Stomach (tissue), 19 donors: ENCODE measurements at places on chromosomes 7 and 10. TPM values are rescaled to one million over a fixed set of nuclear protein-coding genes. Genes with fewer than 3 reads are reported as not detected.
A peak's percentile ranks its signal among the peaks of the same experiment; 100 is the strongest.

GRCh38 chr10:61078542-61079275 lies 134.7 kb upstream of the RHOBTB1 start:
- DNase-seq: no peak

DNA sequence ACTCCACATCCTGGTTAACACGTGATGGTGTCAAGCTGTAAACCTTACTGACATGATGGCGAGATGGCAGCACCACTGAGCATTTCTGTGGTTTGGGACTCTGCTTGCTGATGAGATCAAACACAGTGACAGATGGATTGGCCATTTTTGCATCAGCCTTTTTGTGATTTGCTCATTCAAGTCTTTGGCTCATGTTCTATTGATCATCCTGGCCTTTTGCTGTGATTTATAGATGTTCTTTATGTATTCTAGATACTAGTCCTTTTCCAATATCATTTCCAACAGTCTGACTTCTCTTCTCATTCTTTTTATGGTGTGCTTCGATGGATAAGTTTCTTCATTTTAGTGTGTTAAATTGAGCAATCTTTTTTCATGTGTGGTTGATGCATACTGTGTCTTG lies 24.7 kb upstream of the DIP2C start:
- DNase-seq: no peak

GRCh38 chr7:120060875-120061274 lies 212.1 kb upstream of the KCND2 start:
- no peak for DNase-seq

Gene ABCC2
- 0.45 TPM for total RNA-seq

- DNase-seq: no peak
Observed at GRCh38 chr7:29463504-29464158, 100.0 kb upstream of the PRR15 start.

Gene CHAT
- total RNA-seq: not detected

- DNase-seq: no peak
Observed at GRCh38 chr7:25860275-25861163, 291.5 kb upstream of the NFE2L3 start.

DNA sequence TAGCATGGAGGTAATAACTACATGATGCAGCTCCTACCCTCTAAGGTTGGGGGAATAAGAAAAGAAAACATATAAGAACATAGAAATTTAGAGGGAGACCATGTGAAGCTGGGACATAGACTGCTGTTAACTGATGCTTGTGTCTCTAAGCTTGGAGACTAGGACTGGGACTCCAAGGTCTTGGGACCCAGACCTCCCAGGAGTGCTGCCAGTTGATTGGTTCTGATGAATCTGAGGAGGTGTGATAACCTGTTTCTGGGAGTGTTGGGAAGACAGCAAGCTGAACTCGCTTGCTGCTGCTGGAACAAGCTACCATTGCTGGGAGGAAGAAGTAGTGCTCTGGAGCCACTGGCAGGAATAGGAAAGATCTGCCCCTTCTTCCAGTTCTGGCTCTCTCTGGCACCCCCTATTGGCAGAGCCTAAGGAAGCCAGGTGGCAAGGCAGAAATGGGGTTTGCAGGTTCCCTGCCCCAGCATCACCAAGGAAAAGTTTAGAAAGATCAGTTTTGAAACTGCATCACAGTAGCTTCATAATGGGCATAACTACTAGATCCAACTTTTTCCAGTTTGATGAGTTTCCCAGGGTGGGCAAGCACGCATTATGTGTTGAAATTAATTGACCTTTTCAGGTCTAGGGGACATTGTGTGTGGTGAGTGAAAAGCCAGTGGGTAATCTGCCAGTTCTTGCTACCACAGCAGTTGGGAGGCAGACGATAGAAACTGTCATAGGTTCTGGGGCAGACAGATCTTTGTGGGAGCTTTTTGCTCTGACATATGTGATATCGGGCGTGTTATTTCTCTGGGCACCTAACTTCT lies 140.7 kb downstream of the SND1 start:
- peak; percentile 29 for DNase-seq

Gene TEX47
- total RNA-seq: not detected

DNA sequence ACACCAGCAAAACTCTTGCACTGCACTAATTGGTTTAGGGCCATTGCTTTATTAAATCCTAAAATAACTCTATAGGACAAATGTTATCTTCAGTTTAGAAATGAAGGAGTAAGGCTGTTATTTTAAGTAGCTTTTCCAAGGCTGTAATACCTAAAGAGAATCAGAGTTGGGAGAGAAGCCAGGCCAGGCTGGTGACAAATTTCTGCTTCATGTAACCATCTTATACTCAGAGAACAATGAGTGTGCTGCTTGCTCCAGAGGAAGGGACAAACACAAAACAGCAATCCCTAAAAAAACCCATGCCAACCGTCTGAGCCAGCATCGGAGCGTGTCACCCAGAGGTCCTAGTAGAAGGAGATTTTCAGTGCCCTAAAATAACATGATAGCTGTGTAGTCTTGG lies 49.7 kb upstream of the TARP start:
- no peak for DNase-seq

- DNase-seq: peak; percentile 15
Observed at GRCh38 chr10:131776496-131776895, 124.3 kb upstream of the PPP2R2D start.

Gene PDAP1
- total RNA-seq: 79.9 TPM

Gene TNS3
- 86.9 TPM for total RNA-seq

- DNase-seq: peak; percentile 58
Observed at GRCh38 chr7:141515941-141516340, 35.3 kb upstream of the AGK start.

- no peak for DNase-seq
Observed at GRCh38 chr7:77528368-77528767, 8.7 kb upstream of the PTPN12 start.

- DNase-seq: peak; percentile 32
Observed at GRCh38 chr10:22723343-22723779, 9.0 kb upstream of the PIP4K2A start.

DNA sequence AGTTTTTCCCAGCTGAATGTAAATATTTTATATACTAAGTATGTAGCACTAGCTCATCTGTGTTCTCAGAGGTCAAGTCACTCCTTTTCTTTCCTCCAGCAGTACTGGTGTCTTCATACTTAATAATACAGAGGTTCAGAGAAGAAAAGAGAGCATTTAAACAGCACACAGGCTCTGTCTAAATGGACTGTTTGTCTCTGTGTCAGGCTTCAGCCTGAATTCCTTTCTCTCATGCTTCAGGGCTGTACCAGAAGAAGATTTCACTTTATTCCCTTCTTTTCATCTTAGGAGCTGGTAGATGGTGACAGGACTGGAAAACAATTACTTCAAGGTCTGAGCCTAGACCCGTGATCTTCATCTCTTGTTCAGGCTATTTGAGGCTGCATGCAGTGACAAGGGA lies 51.4 kb upstream of the LYZL2 start:
- no peak for DNase-seq

Gene OR6B1
- total RNA-seq: not detected

- no peak for DNase-seq
Observed at GRCh38 chr7:131203291-131203976, 124.2 kb upstream of the MKLN1 start.

Gene GPR146
- total RNA-seq: 4.1 TPM

Gene PAPOLB
- not detected for total RNA-seq

- no peak for DNase-seq
Observed at GRCh38 chr10:86365346-86366032, 1.1 kb downstream of the GRID1 start.

DNA sequence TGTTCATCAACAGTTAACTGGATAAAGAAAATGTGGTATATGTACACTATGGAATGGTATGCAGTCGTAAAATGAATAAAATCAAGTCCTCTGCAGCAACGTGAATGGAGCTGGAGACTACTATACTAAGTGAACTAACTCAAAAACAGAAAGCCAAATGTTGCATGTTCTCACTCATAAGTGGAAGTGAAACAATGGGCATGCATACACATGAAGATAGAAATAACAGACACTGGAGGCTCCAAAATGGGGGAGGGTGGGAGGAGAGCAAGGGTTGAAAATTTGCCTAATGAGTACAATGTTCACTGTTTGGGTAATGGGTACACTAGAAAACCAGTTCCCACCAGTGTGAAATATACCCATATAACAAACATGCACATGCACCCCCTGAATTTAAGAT lies 179.5 kb downstream of the ZWINT start:
- no peak for DNase-seq

DNA sequence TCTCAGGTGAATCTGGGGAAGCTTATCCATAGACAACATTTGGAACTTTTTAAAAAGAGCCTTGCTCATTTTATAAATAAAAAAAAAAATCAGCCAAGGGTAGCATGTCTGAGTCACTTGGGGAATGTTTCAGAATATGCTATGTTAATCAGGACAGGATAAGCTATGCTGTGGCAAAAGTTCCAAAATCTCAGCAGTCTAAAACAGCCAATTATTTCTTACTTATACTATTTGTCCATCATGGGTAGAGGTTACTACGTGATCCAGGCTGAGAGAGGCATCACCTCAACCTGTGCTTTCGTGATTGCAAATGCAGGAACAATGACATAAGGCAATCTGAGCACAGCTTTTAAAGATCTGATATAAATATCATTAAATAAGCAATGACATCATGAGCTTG lies 6.5 kb downstream of the SLC13A1 start:
- DNase-seq: no peak

DNA sequence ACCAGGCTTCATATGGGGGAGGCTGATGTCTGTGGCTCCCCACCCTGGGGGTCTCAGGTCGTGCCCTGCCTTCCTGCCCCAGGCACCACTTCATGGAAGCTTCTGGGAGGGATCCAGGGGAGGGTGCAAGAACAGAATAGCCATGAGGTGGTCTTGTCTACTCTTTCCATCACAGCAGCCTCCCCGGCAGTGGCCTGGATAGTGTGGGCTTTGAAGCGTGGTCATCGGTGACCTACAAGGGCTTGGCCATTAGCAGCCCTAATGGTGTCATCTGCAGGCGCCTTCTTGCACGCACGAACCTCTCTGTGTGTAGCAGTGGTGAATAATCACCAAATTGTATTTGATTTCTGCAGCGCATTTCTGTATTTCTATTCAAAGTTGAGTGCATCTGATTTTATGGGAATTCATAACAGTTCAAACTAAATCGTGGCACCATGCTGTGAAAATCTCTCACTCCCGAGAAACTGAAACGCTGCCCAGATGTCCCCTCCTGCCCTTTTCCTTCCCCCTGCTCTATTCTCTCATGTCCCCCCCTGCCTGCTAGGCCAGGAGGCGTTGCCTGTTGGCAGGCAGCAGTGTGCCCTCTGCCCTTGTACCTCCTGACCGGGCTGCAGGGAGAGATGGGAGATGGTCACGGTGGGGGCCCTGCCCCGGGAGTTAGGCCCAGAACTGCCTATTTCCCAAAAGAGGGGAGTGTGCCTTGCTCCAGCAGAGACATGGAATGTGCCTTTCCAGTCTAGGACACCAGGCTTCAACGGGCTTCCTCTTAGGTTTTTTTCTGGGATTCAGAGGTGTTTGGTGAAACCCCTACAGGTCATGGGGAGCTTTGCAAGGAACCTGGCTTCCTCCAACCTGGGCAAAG lies 34.8 kb downstream of the CDH23 start:
- no peak for DNase-seq

DNA sequence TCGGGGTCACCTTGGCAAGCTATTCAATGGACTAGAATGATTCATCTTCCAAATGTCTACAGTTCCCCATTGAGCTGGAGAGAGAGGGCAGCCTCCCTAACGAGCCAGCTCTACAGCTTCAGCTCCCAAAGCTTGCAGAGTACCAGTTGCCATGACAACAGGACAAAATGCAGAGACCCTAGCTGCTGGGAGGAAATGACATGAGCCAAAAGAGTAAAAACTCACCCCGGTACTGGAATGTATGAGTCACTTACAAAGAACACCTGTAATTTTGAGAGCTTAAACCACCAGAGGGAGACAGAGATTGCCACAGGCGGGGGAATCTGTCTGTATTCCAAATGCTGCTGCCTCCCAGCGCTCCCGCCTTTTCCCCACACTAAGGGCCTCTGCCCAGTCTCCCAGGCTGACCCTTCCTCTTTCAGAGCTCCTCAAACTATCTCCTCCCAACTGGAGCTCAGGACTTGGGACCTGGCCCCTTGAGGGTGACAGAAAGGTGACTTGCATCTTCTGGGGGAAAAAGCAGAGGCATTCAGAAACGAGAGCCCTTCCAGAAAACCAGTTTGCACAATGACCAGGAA lies 95.5 kb downstream of the CUL2 start:
- DNase-seq: peak; percentile 55

DNA sequence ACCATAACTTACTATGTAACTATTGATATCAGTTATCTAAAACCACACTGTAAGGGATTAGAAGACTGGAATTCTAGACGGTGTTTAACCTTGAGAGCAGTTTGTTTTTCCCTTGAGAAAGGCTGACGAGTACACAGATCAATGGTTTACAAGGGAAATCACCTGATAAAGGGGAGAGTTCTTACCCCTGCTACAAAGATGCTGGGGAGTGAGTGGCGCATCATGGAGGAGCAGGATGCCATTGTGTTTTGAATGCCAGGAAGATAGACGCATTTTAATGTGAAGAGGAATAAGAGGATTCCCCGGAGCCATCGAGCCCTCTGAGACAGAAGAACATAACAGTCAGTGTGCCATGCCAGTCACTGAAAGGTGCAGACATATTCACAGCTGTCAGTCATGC lies 145.2 kb downstream of the PKD1L1 start:
- DNase-seq: no peak

DNA sequence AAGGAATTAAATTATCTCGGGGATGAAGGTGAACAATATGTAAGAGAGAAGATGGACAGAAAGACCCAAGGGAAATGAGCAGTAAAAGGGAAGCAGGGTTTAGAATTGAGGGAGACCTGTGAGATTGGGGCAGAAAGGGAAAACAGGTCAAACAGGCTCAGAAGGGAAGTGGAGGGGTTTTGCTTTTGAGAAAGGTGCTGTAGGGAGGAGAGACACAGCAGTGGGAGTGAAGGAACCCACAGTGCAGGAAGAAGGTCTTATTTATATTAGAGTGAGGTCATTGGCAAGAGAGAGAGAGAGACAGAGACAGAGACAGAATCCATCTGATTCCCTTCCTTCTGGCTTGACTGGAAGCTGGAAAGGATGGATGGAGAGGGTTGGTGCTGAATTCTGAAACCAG lies 3.5 kb upstream of the TCAF1 start:
- peak; percentile 58 for DNase-seq

DNA sequence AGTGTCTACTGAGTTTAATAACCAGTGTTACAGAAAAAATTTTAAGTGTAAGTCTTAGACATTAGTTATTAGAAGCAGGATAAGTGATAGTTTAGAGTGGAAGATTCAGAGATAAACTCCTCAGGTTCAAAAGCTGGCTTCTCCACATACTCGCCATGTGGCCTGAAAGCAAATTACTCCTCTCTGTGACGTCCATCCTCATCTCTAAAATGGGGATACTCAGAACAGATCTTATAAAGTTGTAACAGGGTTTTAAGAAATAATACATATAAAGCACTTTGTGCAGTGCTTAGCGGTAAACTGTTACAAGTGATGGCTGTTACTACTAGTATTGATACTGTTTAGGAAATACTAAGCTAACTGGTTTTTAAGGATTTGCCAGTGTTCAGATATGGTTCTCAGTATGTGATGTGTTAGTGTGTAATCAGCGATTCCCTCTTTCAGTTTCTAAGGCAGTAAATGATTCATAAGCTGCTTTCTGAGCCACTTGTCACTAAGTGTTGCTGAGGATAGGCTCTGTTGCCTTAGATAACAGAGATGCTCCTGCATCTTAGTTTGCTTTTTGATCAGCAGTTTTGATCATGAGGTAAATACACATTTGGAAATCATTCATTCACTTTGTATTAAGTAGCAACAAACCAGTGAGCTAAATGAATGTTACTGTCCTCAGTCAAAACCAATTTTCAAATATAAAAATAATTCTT lies 58.7 kb downstream of the CYP51A1 start:
- no peak for DNase-seq

- DNase-seq: no peak
Observed at GRCh38 chr7:157494506-157495176, 157.8 kb downstream of the DNAJB6 start.

- no peak for DNase-seq
Observed at GRCh38 chr10:124989526-124989925, 47.6 kb downstream of the ZRANB1 start.
